Endothelial cell (in vitro differentiated cells): ENCODE measurements at places on chromosomes 13 and 19.

GRCh38 chr19:533364-534058 is 2.0 kb downstream of the CDC34 start:
- no peak for DNase-seq
- H3K27ac ChIP-seq, result no peak overlapping the region
- peaks cover 10% of the 10 kb centered on the region for H3K27me3 ChIP-seq

- H3K27ac ChIP-seq, result no peak overlapping the region
- H3K27me3 ChIP-seq, result peaks cover 12% of the 10 kb centered on the region
- peaks cover 6% of the 10 kb centered on the region for H3K4me1 ChIP-seq
- peaks cover 4% of the 10 kb centered on the region for H3K36me3 ChIP-seq
- no peak overlapping the region for H3K4me3 ChIP-seq
These were observed 70.1 kb upstream of the IPO5 start for GRCh38 chr13:97883396-97883795.

GRCh38 chr13:23506071-23506806 is 64.0 kb upstream of the TNFRSF19 start:
- H3K4me3 ChIP-seq, result no peak overlapping the region
- DNase-seq, result no peak
- peaks cover 7% of the 10 kb centered on the region for H3K4me1 ChIP-seq
- no peaks in the 10 kb centered on the region for H3K36me3 ChIP-seq

DNA sequence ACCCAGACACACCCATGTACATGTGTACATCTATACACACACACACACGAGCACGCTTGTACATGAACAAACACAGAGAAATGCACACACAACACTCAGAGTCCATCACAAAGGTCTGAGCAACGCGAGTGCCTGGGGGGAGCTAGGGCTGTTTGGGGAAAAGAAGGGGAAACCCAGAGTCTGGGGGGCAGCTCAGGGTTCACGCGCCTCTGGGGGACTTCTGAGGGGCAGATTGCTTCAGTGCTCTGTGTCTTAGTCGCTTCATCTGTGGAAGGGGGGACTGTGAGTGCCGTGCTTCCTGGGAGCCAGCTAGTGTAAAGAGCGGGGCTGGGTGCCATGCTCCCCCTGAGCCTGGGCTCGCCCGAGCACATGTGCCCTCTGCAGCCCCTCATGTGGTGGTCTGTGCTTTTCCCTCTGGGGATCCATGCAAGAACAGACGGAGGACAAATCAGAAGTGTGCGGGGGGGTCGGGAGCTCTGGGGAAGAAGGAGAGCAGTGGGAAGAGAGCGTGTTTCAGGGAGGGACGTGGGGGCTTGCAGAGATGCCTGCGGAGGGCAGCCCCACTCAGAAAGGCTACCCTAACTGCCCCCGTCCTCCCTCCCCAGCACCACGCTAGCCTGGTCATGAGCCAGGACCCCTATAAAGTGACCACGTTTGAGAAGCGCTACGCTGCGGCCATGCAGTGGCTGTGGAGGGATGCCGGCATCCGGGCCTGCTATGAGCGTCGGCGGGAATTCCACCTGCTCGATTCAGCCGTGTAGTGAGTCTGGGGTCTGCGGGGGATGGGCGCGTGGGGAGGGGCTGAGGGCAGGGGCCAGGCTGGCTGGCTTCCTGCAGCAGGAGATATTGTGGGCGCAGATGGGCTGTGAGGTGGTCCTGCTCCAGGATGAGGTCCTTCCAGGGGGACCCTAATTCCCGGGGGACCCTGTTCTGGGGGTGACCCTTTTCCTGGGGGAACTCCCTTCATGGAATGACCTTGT is 14.0 kb downstream of the GNA15 start:
- H3K27me3 ChIP-seq, result peaks cover 7% of the 10 kb centered on the region
- no peak for DNase-seq
- peaks cover 8% of the 10 kb centered on the region for H3K4me1 ChIP-seq
- no peak overlapping the region for H3K4me3 ChIP-seq

GRCh38 chr19:13790354-13790753 is 4.9 kb upstream of the ZSWIM4 start:
- H3K36me3 ChIP-seq, result no peaks in the 10 kb centered on the region
- peaks cover 8% of the 10 kb centered on the region for H3K4me1 ChIP-seq
- H3K27me3 ChIP-seq, result peaks cover 3% of the 10 kb centered on the region
- DNase-seq, result no peak

DNA sequence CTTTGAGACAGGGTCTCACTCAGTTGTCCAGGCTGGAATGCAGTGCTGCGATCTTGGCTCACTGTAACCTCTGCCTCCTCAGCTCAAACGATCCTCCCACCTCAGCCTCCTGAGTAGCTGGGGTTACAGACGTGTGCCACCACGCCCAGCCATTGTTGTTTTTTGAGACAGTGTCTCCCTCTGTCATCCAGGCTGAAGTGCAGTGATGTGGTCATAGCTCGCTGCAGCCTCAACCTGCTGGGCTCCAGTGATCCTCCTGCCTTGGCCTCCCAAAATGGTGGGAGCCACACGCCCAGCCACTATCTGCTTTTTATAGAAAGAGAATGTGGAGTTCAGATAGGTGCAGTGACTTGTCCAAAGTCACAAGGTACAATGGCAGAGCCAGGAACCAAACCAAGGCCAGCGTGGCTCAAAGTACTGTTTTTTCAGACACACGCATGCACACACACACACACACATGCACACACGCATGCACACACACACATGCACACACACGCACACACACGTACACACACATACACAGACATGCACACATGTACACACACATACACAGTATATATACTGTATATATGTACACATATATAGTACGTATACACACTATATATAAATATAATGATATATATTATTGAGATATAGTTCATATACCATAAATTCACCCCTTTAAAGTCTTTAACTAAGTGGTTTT is 6.6 kb downstream of the GADD45B start:
- no peak for DNase-seq
- no peak overlapping the region for H3K27ac ChIP-seq
- H3K4me3 ChIP-seq, result no peak overlapping the region

DNA sequence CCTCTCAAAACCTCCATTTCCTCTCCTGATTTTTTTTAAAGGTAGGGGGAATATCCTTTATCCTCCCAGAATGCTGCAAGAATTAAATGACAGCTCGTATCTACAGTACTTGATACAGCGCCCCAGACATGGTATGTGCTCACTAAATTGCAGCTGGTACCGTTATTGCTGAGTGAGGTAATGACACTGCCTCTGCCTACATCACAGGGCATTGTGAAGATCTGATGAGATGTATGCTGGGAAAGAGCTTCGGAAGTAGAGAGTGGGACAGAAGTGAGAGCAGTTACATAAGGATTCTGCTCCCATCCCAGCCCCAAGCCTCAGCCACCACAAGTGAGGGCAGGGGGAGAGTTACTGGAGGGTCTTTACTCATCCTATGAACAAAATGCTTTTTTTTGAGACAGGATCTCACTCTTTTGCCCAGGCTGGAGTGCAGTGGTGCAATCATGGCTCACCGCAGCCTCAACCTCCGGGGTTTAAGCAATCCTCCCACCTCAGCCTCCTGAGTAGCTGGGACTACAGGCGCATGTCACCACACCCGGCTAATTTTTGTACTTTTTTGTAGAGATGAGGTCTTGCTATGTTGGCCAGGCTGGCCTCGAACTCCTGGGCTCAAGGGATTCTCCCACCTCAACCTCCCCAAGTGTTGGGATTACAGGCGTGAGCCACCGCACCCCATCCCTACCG is 1.7 kb upstream of the FKRP start:
- DNase-seq, result no peak
- no peak overlapping the region for H3K27ac ChIP-seq
- peaks cover 10% of the 10 kb centered on the region for H3K36me3 ChIP-seq
- peaks cover 17% of the 10 kb centered on the region for H3K27me3 ChIP-seq
- peak overlapping the region; percentile 99 for H3K4me3 ChIP-seq

DNA sequence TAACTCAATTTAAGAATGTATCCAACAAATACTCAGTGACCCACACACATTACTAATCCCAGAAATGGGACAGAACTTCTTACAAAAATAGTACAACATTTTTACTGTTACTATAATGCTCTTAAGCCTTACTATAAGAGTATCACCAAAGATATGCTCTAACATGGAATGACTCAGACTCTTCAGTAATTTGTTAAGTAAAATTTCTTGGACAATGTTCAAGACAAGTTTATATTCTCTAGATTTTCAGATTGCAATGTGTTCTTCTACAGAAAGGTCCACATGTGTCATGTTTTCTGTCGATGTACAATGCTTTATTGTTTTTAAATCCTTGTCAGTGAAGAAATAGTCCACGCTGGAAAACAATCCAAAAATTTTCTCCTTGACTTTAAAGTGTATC is 66.3 kb upstream of the RFXAP start:
- H3K4me1 ChIP-seq, result no peaks in the 10 kb centered on the region
- H3K36me3 ChIP-seq, result no peaks in the 10 kb centered on the region
- H3K27me3 ChIP-seq, result no peaks in the 10 kb centered on the region
- H3K27ac ChIP-seq, result no peak overlapping the region
- no peak for DNase-seq

DNA sequence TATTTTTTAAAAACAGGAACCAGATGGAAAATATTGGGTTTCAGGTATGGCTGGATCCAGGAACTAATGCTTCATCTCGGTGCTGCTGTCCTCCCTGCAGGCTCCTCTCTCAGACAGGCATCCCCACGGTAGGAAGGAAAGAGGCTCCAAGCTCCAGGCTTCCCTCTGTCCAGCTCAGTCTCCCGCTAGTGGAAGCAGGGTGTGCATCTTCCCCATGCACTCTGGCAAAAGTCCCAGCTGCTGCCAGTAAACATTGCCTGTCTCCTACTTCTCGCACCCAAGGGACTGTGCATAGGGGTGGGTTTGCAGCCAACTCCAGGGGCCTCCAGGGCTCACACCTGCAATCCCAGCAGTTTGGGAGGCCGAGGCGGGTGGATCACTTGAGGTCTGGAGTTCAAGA is 29.2 kb downstream of the IL12RB1 start:
- H3K4me3 ChIP-seq, result no peak overlapping the region
- no peaks in the 10 kb centered on the region for H3K36me3 ChIP-seq
- no peak overlapping the region for H3K27ac ChIP-seq
- DNase-seq, result no peak

GRCh38 chr13:26950968-26951367 is 190.4 kb upstream of the GPR12 start:
- no peak for DNase-seq
- H3K4me3 ChIP-seq, result no peak overlapping the region
- H3K4me1 ChIP-seq, result no peaks in the 10 kb centered on the region
- no peaks in the 10 kb centered on the region for H3K27me3 ChIP-seq
- H3K27ac ChIP-seq, result no peak overlapping the region
- H3K36me3 ChIP-seq, result no peaks in the 10 kb centered on the region

DNA sequence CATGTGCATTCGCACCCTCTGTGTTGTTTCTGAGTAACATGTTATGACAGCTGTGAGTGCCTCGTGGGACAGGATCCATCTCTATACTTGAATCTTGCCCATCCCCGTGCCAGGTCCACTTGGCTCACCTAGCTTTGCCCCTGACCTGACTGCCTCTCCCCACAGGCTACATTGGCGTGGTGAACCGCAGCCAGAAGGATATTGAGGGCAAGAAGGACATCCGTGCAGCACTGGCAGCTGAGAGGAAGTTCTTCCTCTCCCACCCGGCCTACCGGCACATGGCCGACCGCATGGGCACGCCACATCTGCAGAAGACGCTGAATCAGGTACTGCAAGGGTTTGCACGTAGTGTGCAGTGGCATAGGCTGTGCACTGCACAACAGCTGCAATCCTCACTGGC is 53.2 kb downstream of the TMED1 start:
- H3K27ac ChIP-seq, result peak overlapping the region; percentile 65
- DNase-seq, result no peak
- H3K27me3 ChIP-seq, result peaks cover 6% of the 10 kb centered on the region
- peaks cover 51% of the 10 kb centered on the region for H3K36me3 ChIP-seq
- H3K4me3 ChIP-seq, result no peak overlapping the region

DNA sequence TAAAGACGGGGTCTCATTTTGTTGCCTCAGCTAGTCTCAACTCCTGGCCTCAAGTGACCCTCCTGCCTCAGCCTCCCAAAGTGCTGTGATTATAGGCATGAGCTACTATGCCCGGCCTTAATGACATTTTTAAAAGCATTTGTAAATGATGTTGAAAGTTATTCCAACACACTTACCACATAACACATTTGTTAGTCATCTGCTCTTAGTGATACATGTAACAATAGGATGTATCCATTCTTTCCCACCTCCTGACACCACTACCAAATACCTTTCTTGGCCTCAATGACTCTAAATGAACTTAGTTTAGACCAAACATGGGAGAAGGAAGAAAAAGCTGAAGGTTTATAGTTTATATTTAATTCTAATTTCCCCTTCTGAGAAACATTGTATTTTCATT is 59.8 kb upstream of the MEDAG start:
- H3K4me3 ChIP-seq, result no peak overlapping the region
- no peak overlapping the region for H3K27ac ChIP-seq
- H3K27me3 ChIP-seq, result no peaks in the 10 kb centered on the region
- H3K4me1 ChIP-seq, result peaks cover 3% of the 10 kb centered on the region

- DNase-seq, result peak; percentile 86
- H3K27ac ChIP-seq, result no peak overlapping the region
- H3K4me1 ChIP-seq, result peaks cover 21% of the 10 kb centered on the region
- H3K36me3 ChIP-seq, result no peaks in the 10 kb centered on the region
- no peak overlapping the region for H3K4me3 ChIP-seq
- H3K27me3 ChIP-seq, result peaks cover 35% of the 10 kb centered on the region
These were observed 1.7 kb downstream of the PCDH8 start for GRCh38 chr13:52846567-52847321.

GRCh38 chr13:85347251-85347650 is 452.0 kb downstream of the SLITRK6 start:
- no peak overlapping the region for H3K4me3 ChIP-seq
- H3K27me3 ChIP-seq, result no peaks in the 10 kb centered on the region
- no peaks in the 10 kb centered on the region for H3K36me3 ChIP-seq
- no peak for DNase-seq

GRCh38 chr19:11125994-11126685 is 29.4 kb downstream of the SPC24 start:
- H3K27ac ChIP-seq, result peak overlapping the region; percentile 48
- DNase-seq, result peak; percentile 78
- peaks cover 8% of the 10 kb centered on the region for H3K27me3 ChIP-seq
- H3K4me3 ChIP-seq, result peak overlapping the region; percentile 31
- peaks cover 11% of the 10 kb centered on the region for H3K4me1 ChIP-seq

DNA sequence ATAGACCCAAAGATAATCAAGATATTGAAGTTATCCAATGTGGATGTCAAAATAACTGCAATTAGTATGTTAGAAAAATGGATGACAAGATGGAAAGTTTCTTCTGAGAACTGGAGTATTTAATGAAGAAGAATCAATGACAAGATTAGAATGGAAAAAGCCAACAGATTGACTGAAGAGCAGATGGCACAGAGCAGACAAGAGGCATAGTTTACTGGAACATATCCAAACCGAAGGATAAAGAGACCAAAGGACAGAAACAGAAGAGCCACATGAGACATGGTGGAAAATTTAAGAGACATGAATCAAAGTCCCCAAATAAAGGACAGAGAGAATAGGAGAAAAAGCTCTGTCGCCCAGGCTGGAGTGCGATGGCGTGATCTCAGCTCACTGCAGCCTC is 89.6 kb upstream of the RXFP2 start:
- H3K36me3 ChIP-seq, result no peaks in the 10 kb centered on the region
- peaks cover 1% of the 10 kb centered on the region for H3K27me3 ChIP-seq
- peaks cover 12% of the 10 kb centered on the region for H3K4me1 ChIP-seq
- H3K4me3 ChIP-seq, result no peak overlapping the region

- peaks cover 4% of the 10 kb centered on the region for H3K36me3 ChIP-seq
- H3K27ac ChIP-seq, result no peak overlapping the region
- peaks cover 2% of the 10 kb centered on the region for H3K27me3 ChIP-seq
- DNase-seq, result no peak
These were observed 106.1 kb downstream of the DHRS12 start for GRCh38 chr13:51697855-51698254.
